ENCODE measurements at places on chromosomes 5 and 9.
A peak's percentile ranks its signal among the peaks of the same experiment; 100 is the strongest.

DNA sequence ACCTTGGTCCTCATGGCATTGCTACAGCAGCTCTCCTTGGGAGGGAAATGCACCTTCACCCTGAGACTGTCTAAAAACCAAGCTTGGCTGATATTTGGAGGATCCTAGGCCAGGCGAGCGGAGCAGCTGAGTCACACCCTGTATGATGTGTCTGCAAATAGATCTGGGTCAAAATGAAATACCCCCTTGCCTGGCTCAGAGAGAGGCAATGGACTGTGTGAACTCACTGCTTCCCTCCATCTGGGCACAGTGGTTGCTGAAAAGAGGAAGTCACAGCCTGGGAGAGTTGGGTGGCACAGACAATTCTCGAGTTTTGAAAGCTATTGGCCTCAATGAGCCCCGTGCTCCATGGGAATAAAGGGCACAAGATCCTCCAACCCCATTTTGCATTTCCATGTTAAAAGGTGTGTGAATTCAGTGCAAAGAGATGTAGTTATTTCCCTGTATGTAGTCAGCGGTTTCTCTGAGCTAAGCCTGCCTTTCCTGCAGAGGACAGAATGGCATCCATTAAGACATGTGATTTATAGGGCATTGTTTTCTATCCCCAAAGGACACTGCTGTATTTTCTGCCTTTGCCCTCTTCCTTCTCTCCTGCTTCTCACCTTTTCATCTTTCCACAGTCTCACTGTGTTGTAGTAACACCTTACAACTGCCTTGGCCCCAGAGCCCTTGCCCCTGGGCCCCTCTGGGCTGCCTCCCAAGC lies 177.2 kb downstream of the GADD45G start:
- no peak for DNase-seq

DNA sequence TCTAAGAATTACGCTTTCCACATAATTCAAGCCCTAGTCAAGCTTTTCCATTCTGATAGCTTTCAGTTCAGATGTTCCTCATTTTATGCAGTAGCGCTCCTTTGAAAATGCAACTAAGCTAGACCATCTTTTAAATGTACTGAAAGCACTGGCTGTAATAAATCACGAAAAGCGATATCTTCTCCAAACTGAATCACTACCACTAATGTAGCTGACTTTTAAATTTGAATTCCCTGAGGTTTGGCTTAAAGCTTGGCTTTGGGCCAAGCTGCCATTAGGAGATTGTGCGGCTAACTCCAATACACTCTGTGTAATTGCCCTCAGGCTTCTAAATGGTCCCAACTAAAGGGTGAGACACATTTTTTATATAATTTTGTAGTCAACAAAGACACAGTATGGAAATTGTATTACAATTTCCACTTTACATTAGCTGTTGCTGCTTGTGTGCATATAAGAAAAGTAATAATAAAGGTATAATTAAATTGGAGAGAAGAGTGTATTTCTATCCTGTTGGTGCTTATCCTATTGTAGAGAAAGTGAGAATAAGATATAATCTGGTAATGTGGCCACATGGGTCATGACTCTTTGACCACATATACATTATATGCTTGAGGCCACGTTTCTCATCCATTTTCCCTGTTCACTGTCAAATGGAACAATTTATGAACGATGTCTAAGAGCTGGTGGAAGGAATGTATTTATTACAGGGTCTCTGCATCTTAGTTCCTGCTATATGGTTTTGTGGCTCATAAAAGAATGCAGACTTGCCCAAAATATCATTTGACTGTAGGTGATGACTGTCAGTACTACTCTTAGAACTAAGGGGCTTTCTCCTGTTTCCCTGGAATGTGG lies 118.7 kb upstream of the TAF11L2 start:
- no peak for DNase-seq

DNA sequence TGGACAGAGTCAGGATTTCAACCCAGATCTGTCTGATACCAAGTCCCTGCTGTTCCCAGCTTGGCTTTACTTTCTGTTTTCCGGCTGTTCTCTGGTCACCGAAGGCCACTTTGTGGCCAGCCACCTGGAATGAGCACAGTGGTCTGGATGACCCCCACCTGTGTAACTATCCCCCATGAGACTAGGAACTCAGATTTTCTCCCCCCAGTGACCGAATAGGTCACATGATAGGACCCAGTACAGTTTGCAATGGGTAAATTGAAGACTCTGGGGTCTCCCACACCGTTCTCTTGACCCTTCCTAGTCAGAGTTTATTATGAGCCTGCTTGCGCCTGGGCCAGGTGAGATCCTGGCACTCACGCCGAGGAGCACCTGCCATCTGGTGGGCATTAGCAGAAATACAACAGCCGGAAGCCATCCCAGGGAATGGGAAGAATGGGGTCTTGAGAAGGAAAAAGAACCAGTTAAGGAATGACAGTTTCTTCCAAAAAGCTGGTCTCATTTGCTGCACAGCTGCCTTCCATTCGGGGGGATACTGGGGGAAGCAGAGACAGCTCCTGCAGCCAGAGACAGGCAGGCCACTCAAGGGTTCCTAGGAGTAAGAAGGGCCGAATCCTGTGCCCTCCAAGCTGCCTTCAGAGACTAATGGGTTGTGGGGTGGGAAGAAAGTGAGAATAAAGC lies 7.1 kb downstream of the PHYHD1 start:
- no peak for DNase-seq

- no peak for DNase-seq
Observed at GRCh38 chr9:134438195-134438788, 112.0 kb downstream of the RXRA start.

- no peak for DNase-seq
Observed at GRCh38 chr5:140073296-140073695, 30.2 kb upstream of the NRG2 start.

DNA sequence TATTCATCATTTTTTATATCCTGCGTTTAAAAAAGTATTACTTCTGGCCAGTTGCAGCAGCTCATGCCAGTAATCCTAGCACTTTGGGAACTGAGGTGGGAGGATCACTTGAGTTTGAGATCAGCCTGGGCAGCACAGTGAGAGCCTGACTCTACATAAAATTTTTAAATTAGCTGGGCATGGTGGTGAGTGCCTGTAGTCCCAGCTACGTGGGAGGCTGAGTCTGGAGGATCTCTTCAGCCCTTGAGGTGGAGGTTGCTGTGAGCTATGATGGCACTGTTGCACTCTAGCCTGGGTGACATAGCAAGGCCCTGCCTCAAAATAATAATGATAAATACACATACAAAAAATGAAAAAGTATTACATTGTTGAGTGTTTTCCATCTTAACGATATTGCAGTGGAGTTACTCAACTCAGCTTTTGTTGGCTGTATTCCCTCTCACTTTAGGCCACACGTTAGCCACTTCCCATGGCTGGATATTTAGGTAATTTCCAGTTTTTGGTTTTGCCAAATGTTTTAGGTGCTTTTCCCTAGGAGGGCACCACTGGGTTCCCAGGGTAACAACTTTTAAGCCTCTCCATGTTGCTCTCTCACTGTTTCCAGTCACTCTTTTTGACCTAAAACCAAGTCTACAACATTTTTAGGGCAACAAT lies 20.6 kb downstream of the SHB start:
- peak; percentile 47 for DNase-seq

- no peak for DNase-seq
Observed at GRCh38 chr5:95759005-95759404, 27.9 kb downstream of the RHOBTB3 start.

GRCh38 chr5:119274767-119275130 lies 81.1 kb upstream of the TNFAIP8 start:
- peak; percentile 42 for DNase-seq

GRCh38 chr5:141743866-141744272 lies 61.8 kb upstream of the ARAP3 start:
- DNase-seq: no peak

DNA sequence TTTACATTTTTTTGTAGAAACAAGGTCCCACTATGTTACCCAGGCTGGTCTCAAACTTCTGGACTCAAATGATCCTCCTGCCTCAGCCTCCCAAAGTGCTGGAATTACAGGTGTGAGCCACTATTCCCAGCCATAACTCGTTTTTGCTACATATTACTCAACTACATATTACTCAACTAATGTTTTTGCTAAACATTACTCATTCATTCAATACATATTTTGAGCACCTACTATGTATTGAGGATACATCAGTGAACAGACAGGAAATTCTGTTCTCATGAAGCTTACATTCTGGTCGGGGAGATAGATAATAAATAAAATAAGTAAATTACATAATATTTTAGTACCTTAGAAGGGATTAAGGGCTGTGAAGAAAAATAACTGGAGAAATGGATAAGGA lies 34.9 kb upstream of the STOM start:
- DNase-seq: no peak

DNA sequence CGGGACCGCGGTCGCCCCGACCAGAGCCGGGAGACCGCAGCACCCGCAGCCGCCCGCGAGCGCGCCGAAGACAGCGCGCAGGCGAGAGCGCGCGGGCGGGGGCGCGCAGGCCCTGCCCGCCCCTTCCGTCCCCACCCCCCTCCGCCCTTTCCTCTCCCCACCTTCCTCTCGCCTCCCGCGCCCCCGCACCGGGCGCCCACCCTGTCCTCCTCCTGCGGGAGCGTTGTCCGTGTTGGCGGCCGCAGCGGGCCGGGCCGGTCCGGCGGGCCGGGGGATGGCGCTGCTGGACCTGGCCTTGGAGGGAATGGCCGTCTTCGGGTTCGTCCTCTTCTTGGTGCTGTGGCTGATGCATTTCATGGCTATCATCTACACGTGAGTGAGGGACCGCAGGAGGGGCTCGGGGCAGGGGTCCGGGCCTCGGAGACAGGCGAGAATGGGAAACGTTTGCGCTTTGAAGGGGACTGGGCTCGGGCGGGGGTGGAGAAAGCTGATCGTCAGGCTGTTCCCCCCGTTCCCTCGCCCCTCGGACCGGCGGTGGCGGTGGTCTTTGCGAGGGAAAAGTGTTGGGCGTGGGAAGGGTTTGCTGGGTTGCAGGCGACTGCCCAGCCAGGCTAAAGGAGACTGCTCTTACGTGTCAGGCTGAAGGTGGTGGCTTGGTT lies 457 bp downstream of the UGCG start:
- DNase-seq: no peak

GRCh38 chr9:93303806-93304573 lies 120.1 kb downstream of the WNK2 start:
- no peak for DNase-seq

DNA sequence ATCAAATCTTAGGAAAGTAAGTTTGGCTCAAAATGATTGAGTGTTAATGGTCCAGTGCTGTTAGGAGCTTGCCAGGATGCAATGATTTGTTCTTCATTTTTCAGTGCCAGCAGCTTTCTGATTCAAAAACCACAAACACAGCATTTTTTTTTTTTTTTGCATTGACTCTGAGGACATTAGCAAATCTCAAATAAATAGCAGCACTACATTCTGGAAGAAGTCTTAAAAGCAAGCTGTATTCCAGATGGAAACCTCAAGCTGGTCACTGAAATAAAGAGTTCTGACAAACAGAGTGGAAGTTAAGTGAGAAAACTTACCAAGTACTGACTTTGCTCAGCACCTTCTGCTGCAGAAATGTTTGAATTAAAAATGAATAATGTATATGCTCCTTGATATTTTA lies 1653.1 kb upstream of the CDH9 start:
- DNase-seq: no peak

- DNase-seq: no peak
Observed at GRCh38 chr5:153135411-153135810, 355.1 kb upstream of the GRIA1 start.

- no peak for DNase-seq
Observed at GRCh38 chr9:14719231-14719923, 3.2 kb downstream of the CER1 start.

DNA sequence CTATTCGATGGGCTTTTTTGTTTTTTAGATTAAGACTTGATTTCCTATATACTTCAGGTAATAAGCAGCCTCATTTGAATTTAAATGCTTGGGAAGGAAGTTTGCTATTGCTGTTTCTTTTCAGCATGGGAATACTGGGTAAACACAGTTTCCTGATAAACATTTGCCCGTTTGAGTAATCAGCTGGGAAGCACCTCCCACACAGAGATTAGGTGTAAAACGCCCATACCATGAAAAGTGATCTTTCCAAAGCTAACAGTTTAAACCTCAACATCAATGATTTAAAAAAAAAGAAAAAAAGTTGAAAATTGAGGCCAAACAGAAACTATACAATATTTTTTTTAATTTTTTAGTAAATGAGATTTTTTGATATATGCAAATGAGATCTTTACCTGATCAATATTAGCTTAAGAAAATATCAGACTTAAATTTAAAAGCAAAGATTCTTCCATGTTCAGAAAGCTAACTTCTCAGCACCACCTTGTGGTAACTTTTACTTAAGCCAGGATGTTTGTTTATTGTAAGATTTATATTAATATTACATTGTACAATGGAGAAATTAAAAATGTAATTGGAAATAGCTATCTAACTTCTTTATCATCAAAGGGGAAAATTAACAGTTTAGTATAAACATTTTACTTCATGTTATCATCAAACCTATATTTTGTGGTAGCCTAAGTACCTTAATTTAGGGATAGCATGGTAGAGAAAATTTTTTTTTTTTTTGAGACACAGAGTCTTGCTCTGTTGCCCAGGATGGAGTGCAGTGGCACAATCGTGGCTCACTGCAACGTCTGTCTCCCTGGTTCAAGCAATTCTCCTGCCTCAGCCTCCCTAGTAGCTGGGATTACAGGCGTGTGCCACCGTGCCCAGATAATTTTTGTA lies 39.8 kb downstream of the F2RL2 start:
- no peak for DNase-seq

DNA sequence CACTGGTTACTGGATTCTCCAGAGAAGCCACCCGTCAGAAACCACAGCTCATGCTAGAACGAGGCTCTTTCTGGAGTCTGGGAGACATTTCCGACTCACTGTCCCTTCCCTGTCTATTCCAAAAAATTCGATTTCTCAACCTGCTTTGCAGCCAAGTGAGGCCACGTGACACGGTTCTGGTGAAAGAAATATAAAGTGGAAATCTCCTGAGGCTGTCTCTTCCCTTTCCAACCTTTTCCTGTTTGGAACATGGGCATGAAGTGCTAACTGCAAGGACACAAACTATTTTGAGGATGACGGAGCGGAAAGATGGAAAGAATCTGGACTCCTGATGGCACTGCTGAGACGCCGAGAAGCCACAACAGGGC lies 6.1 kb upstream of the PTGS1 start:
- no peak for DNase-seq

GRCh38 chr9:36817160-36817834 lies 216.8 kb downstream of the PAX5 start:
- DNase-seq: no peak

GRCh38 chr5:154273028-154273617 lies 82.6 kb downstream of the GALNT10 start:
- DNase-seq: no peak

GRCh38 chr9:133581513-133582343 lies 27.5 kb downstream of the FAM163B start:
- DNase-seq: no peak

GRCh38 chr5:118068886-118069285 lies 919.5 kb downstream of the DTWD2 start:
- no peak for DNase-seq
